Thoracic aorta endothelial cell (primary cell): ENCODE measurements at places on chromosomes 5 and 9. TPM values are rescaled to one million over a fixed set of nuclear protein-coding genes. Genes with fewer than 3 reads are reported as not detected.

CARTPT gene
- not detected in 2 replicates for total RNA-seq

UBE2QL1 gene
- total RNA-seq = 0.07 TPM in 1 of 2 replicates, not detected in the other

IL4 gene
- total RNA-seq = not detected in 2 replicates

PDCD1LG2 gene
- 16.1 and 22.1 TPM in 2 replicates for total RNA-seq

REEP2 gene
- 2.8 and 5.6 TPM in 2 replicates for total RNA-seq

AK8 gene
- 0.13 TPM in 1 of 2 replicates, not detected in the other for total RNA-seq

PRR16 gene
- 0.29 and 0.66 TPM in 2 replicates for total RNA-seq
